ENCODE measurements at places on chromosomes 2 and 18. TPM values are rescaled to one million over a fixed set of nuclear protein-coding genes. Genes with fewer than 3 reads are reported as not detected.

CXCR1 gene
- 0.13 TPM for polyA plus RNA-seq

ABCG5 gene
- polyA plus RNA-seq, result 0.46 TPM

GAL3ST2 gene
- 0.31 TPM for polyA plus RNA-seq

UGT1A3 gene
- polyA plus RNA-seq, result not detected

GRCh38 chr2:196501836-196502235 is 137.7 kb upstream of the CCDC150 start:
- no peak for DNase-seq

DNA sequence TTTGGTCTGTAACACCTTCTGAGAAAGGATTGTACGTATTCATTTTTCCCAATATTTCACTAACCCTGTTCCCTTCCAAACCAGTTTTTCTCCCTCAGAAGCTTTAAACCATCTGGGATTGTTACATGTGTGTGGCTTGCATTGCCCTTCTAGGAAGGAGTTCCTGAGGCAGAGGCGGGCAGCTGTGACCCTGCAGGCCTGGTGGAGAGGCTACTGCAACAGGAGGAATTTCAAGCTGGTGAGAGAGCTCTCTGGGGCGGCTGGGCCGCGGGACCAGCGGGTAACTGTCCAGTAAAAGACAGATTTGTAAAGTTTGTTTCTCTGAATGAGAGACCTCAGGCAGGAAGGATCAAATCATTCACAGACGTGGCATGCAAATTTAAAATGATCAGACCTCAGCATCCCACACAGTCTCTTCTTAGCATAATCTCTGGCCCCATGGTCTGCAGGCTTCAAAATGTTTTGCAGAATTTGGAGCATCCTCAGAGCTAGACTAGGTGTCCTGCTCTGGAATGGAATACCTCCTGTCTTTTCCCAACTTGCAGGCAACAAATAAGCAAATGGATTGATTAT is 40.2 kb upstream of the GPR17 start:
- DNase-seq, result no peak

GRCh38 chr2:69366-70344 is 23.4 kb upstream of the FAM110C start:
- DNase-seq, result no peak

- DNase-seq, result no peak
Observed at GRCh38 chr2:19538411-19538963, 180.1 kb upstream of the OSR1 start.

GRCh38 chr2:5365871-5366461 is 326.2 kb upstream of the SOX11 start:
- DNase-seq, result peak; percentile 70

DNA sequence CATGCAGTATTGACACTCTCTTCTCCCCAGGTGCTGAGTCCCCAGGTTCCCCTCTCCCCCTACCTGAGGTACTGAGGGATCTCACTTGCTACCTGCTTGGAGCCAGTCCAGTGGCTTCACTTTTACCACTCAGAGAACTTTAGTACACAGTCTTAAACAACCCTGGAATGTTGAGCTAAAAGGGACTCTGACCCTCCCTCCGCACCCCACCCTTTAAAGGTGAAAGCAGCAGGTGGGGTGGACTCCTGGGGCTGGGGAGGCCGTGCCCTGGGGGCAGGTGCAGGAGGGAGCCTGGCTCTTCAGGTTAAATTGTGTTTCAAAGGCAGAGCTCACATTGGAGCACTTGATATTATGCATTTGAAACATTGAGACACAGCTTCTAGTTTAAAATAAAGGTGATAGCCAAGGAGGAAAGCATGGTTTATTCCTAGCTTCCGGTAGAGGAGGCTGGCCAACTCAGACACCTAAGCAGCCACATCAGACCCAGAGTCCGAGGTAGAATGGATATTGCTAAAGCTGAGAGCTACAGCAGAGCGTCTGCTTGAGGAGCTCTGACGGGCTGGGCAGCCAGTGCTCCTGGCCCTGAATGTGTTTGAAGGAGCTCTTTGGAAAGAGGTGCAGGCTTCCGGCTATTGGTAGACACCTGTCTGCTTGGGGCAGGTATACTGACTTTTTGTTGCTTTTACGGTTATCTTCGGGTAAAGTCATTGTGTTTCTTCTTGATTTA is 196.4 kb downstream of the AGAP1 start:
- DNase-seq, result peak; percentile 10

- DNase-seq, result no peak
Observed at GRCh38 chr2:136783856-136784255, 18.5 kb downstream of the THSD7B start.

All from right lung (tissue), 10 donors.